Upper lobe of right lung (tissue), 1 donor: ENCODE measurements at places on chromosomes 7 and 10. TPM values are rescaled to one million over a fixed set of nuclear protein-coding genes. Genes with fewer than 3 reads are reported as not detected.

NPTX2 gene
- total RNA-seq: 2.1 TPM

SLC35G1 gene
- 4.4 TPM for total RNA-seq

GRCh38 chr7:116809636-116810266, 52.6 kb upstream of the CAPZA2 start:
- no peak for DNase-seq

- no peak for DNase-seq
Observed at GRCh38 chr7:114806590-114807162, 115.2 kb upstream of the MDFIC start.

AMPH gene
- total RNA-seq: 0.58 TPM

GRCh38 chr7:128274884-128275603, 34.0 kb downstream of the LEP start:
- DNase-seq: peak; percentile 4

DNA sequence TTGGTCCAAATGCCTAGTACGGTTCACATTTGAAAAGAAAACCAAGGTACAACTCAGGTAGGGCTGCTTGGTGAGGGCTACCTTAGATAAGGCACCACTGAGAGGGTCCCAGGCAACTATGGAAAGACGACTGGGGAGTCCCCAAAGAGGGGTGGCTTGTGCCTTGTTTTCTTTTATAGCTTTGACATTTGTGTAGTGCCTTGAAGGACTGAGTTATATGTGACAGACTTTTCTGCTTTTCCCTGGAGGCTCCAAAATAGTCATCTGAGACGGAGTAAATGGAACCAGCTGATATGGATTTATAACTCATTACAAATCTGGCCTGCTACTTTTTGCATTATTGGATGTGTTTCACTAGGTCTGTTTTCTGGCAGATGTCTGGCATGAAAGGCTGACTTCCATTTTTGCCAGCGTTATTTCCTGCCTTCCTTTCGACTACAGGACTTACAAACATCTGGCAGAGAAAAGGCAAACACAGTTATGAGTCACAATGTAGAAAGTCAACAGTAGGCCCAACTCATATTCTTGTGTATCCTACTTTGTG, 88.2 kb upstream of the IMMP2L start:
- no peak for DNase-seq

- peak; percentile 73 for DNase-seq
Observed at GRCh38 chr10:122648599-122649428, 50.8 kb downstream of the C10orf120 start.

- no peak for DNase-seq
Observed at GRCh38 chr10:36573246-36573645, 552.2 kb upstream of the ANKRD30A start.

NEUROD6 gene
- total RNA-seq: not detected

GRCh38 chr10:51129946-51130544, 55.8 kb downstream of the PRKG1 start:
- no peak for DNase-seq

- no peak for DNase-seq
Observed at GRCh38 chr7:2483494-2483893, 7.3 kb upstream of the GRIFIN start.

GRCh38 chr7:22234227-22234626, 122.7 kb downstream of the RAPGEF5 start:
- no peak for DNase-seq

TCAF2 gene
- total RNA-seq: 4.4 TPM
